ENCODE measurements at places on chromosomes 6 and 20.

- peak; percentile 8 for DNase-seq
Measured at GRCh38 chr6:69138148-69138547, 503.1 kb downstream of the ADGRB3 start.

DNA sequence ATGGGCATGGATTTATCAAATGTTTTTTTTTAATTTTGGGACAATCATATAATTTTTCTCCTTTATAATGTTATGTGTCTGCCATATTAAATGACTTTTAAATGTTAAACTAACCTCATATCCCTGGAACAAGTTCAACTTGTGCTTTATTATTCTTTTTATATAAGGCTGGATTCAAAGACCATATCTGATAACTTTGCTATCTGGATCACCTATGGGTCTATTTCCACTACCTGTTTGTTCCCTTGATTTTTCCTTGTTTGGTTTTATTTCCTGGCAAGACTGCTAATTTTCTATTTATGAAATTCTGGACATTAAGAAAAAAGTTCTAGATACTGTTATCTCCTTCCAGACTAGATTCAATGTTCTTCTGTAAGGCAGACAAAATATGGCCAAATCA is 58.8 kb downstream of the TXNDC5 start:
- no peak for DNase-seq

- DNase-seq = peak; percentile 75
Measured at GRCh38 chr6:133778414-133779130, 110.3 kb upstream of the TCF21 start.

- DNase-seq = no peak
Measured at GRCh38 chr6:3276174-3277167, 17.7 kb downstream of the PSMG4 start.

- no peak for DNase-seq
Measured at GRCh38 chr6:133085896-133086295, 155.3 kb upstream of the EYA4 start.

- DNase-seq = no peak
Measured at GRCh38 chr20:25056690-25057233, 1.2 kb downstream of the ACSS1 start.

GRCh38 chr6:109998159-109998785 is 20.2 kb downstream of the GPR6 start:
- DNase-seq = no peak

DNA sequence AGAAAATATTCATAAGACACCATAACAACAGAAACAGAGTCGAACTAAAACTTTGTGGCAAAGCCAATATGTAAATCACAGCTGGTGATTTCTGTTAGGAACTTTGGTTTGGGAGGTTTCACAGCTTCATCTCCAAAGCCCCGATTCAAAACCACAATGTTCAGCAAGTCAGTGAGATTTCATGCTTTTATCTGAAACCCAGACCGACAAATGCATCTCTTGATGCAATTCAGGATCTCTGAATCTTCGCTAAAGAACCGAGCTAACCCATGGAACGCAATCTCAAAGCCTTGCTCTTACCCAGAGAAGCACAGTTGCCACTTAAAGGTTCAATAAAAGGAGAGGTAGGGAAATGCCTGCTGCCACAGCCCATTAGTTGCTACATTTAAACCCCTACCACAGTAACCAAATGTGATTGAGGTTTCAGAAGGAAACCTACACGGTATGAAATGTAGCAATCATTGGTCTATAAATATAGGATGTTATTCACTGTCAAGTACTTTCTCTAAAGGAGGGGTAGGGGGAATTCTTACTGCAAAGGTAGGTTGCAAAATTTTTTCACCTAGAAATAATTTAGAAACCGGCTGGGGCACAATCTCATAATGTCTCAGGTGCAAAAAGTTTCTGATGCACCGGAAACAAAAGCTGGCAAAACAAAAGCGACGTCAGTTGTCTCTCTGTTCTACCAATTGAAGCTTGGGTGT is 381.0 kb upstream of the ARID1B start:
- no peak for DNase-seq

DNA sequence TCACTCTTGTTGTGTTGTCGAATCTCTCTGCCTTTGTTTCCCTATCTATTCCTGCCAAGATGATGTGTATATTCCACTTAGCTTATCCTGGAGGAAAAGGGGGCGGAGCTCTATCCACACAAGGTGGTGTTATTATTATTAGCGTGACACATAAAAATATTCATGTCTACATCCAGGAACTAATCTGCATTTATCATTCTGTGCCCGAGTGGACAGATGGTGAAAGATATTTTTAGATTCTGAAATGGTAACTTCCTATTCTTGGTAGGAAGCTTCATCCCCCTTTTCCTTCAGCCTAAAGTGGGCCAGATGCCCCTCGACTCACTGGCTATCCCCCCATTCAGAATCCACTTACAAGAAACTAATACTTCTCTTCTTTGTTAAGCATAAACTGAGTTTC is 2.0 kb downstream of the XKR7 start:
- DNase-seq = no peak

GRCh38 chr6:5260111-5260620 is 584 bp downstream of the LYRM4 start:
- DNase-seq = peak; percentile 56

DNA sequence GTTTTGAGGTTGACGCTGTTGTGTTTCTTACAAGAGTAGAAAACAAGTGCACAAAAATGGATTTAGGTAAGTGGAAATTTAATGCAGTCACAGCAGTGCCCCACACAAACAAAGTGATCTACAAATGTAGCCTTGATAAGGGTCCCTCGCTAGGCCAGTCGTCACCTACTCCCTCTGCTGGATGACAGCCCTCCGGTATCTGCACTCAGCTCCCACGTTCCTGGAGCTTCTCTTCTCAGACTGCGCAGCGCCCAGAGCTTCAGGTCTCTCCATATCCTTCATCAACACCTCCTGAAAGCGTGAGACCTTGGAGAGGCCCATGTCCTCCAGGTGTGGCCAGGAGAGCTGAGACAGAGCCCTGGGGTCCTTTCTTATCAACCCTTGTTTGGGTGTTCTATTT is 58.3 kb upstream of the MAP3K4 start:
- no peak for DNase-seq

DNA sequence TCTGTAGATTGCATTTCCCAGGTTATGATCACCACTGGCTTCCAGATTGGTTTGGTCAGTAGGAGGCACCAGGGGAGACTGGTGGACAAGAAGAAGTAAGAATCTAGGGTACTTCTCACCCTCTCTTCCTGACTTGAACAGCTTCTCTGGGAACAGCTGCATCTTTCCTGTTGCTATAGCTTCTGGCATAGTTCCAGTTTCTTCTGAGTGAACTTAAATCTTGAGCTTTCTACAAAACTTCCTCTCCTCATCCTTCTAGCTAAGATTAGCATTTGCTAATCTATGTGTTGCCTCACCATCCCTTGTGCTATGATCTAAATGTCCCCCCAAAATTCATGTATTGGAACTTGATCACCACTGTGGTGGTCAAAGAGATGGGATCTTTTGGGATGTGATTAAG is 724.6 kb downstream of the UTRN start:
- DNase-seq = no peak

DNA sequence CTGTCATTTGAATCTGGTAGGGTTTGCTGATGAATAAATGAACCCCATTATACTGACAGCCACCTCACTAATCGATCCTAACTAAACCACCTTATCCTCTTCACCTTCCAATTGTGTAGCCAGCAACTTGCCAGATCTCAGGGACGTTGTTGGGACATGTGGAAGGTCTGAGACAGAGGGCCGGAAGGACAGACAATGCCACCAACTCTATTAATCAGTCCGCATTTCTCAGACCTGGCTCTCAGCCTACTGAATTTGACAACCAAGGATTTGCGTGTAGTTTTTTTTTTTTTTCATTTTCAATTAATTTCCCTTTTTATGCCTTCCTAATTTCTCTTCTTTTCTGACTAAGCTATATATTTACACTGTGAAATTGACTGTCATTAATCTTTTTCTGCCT is 122.5 kb downstream of the CARMIL1 start:
- DNase-seq = no peak

DNA sequence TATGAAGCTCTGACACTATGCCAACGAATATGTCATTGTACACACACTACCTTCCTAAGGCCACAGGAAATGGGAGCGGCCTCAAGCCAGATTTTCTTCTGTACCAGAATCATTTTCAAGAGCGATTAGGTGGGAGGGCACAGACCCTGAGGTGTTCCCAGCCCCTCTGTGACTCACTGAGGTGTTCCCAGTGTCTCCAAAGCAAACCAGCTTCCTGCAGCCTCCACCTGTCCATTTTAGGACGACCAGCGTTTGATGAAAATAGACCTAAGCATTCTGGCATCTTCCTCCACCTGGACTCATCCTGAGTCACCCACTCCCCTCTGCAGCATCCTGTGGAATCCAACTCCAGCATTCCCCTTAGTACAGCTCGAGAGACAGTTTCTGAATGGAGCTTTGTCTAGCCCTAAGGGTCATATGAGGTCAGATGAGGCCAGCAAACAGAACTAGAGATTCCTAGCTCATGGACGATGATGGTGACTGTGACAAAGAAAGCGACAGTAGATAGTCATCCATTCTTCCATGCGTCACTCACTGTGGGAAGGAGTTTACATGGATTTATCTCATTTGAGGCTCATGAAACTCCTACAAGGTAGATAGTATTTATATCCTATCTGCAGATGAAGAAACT is 203.4 kb downstream of the PTPRT start:
- no peak for DNase-seq

DNA sequence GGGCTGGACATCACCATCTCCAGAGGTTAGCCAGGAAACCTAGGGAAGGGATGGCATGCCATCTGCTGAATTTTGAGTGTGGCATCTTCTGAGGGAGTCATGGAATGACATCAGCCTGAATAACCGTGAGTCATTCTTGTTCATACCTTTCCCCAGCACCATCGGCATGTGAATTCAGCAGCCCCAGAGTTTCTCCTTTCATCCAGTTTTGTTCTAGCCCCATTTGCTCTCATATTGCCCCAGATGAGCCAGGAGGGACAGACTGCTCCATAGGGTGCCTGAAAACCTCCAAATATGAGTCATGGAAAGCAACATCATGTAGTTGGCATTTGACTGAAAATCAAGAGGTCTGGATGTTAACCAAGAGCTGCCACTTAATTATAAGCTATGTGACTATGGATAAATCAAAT is 219.2 kb upstream of the SGK1 start:
- peak; percentile 98 for DNase-seq

GRCh38 chr6:7115543-7116231 is 7.9 kb downstream of the RREB1 start:
- no peak for DNase-seq

DNA sequence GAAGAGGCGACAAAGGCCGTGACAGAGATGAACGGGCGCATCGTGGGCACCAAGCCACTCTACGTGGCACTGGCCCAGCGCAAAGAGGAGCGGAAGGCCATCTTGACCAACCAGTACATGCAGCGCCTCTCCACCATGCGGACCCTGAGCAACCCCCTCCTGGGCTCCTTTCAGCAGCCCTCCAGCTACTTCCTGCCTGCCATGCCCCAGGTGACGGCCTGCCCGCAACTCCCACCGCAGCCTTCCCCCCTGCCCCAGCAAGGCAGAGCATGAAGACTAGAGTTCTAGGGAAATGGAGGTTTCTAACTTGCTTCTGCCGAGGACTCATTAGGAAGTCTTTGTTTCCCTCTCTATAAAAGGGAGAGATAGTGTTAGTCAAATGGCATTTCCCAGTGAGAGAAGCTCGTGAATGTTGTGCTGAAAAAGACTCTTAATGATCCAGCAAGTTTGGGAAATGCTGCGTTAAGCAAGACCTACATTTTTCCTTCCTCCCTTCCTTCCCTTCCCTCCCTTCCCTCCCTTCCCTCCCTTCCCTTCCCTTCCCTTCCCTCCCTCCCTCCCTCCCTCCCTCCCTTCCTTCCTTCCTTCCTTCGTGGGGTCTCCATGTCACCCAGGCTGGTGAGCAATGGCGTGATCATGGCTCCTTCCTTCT is 20.8 kb downstream of the PABPC1L start:
- no peak for DNase-seq

DNA sequence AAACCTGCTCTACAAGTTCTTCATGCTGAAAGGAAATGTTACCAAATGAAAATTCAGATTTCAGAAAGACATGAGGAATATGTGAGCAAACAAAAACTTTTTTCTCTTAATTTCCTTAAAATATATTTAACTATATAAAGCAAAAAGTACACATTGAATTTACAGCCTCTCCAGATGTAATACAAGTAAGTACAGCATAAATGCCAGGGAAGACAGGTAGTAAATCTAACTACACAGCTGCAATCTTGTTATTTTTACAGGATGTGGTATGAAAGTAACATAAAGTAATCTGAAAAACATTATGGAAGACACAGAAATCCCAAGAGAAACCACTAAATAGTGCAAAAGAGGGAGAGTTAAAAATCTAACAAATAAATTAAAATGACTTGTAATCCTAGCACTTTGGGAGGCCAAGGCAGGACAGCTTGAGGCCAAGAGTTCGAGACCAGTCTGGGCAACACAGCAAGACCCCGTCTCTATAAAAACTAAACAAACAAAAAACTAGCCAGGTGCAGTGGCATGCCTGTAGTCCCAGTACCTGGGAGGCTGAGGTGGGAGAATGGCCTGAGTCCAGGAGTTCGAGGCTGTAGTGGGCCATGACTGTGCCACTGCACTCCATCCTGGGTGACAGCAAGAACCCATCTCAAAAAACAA is 50.7 kb downstream of the FAM8A1 start:
- DNase-seq = no peak

DNA sequence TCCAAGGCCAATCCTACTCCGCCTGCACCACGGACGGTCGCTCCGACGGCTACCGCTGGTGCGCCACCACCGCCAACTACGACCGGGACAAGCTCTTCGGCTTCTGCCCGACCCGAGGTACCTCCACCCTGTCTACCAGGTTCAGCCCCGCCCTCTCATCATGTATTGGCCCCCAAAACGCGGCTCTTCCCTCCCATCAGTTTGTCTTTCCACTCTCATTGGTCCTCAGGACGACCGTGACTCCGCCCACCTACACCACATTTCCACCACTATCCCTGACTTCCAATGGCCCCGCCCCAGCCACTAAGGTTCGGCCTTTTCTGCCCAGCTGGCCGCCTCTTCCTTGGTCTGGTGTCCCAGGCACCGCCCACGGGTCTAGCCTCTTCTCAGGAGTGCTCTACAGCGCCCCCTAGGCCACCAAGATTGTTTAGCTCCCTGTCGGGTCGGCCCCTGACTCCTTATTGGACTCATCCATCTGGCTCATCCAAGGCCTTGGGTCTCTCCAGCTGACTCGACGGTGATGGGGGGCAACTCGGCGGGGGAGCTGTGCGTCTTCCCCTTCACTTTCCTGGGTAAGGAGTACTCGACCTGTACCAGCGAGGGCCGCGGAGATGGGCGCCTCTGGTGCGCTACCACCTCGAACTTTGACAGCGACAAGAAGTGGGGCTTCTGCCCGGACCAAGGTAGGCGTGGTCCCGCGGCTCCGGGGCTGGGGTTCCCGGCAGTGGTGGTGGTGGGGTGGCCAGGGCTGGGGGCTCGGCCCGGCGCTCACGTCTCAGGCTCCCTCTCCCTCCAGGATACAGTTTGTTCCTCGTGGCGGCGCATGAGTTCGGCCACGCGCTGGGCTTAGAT is 3.1 kb downstream of the MMP9 start:
- DNase-seq = peak; percentile 54

- peak; percentile 86 for DNase-seq
Measured at GRCh38 chr6:127464161-127464880, 5.1 kb upstream of the KIAA0408 start.

Measured in fibroblast of skin of right biceps (primary cell).